ENCODE measurements at places on chromosomes 2 and 18.
A peak's percentile ranks its signal among the peaks of the same experiment; 100 is the strongest.

GRCh38 chr2:15626126-15626525 is 34.5 kb downstream of the DDX1 start:
- DNase-seq = no peak

- peak; percentile 58 for DNase-seq
Measured at GRCh38 chr2:239326831-239327535, 73.8 kb downstream of the HDAC4 start.

- DNase-seq = no peak
Measured at GRCh38 chr2:113124984-113125855, 2.2 kb upstream of the IL1RN start.

- DNase-seq = peak; percentile 19
Measured at GRCh38 chr2:196453613-196454047, 185.9 kb upstream of the CCDC150 start.

DNA sequence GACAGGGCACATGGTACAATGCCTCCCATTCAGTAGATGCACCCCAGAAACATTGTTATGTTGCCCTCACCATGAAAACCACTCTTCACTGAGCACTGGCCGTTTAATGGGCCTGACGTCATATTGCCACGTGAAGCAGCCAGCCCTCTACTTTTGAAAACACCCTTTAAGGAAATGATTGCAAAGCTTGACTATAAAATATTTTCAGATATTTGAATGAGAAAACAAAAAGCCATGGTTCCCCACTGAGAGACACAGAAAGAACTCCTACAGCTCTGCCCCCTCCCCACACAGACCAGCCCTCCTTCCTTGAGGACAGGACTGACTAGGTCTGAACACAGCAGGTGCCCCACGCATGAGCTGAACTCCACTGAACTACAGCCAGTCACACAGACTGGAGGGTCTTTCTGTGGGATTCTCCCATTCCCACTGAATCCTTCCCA is 349.1 kb downstream of the ANAPC1 start:
- no peak for DNase-seq

DNA sequence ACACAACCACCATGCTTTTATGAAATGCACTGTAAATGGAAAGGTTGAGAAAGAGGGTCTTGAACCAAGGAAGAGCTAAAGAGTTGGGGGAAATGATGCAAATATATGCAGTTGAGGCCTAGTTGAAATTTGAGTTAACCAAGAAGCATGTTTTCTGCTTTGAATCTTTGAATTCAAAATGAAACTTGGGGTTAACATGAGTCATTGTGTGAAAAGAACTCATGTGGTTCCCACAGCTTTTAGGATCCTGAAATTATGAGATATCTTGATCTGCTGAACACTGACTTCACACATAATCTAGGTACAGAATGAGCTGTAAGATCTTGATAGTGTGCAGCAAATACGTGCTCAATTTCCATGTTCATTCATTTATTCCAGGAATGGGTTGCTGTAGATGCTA is 422.9 kb upstream of the TRIB2 start:
- no peak for DNase-seq

- DNase-seq = no peak
Measured at GRCh38 chr2:58664523-58665151, 423.5 kb upstream of the FANCL start.

DNA sequence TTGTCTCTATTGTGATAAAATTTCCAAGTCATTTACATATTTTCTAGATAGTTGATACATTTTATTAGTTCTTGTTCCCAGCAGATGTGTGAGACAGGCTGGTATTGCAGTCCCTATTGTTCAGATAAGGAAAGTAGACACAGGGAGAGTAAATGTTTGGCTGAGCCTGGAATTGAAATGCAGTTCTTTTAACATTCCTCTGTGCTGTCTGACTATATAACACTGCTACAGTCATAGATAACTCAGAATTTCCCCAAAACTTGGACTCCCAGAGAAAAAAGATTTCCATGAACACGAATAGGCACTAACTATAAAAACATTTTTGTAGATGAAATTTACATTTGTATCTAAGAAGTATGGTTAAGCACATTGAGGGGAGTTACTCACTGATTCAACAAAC is 71.4 kb downstream of the PLCL1 start:
- no peak for DNase-seq

- DNase-seq = no peak
Measured at GRCh38 chr2:203756161-203756560, 49.7 kb downstream of the CD28 start.

GRCh38 chr2:227411320-227411989 is 23.7 kb upstream of the SCYGR1 start:
- peak; percentile 29 for DNase-seq

- DNase-seq = no peak
Measured at GRCh38 chr2:187081461-187081860, 232.5 kb upstream of the ZSWIM2 start.

- DNase-seq = no peak
Measured at GRCh38 chr2:19131871-19132270, 226.6 kb downstream of the OSR1 start.

DNA sequence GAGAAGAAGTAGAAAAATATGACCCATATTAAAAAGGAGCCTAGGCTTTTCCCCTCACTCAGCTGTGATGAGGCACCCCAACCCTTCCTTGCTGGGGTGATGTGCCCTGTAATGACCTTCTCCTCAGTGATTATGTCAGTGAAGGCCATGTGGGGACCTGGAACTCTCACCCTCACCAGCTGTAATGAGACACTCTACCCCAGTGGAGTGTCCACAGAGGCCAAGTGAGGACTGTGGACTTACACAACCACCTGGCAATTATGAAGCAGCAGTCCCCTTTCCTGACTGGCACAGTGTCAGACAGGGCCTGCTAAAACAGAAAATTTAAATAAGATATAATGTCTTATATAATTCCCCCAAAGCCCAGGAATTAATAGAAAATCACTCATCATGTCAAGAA is 54.2 kb downstream of the SEMA4F start:
- DNase-seq = no peak

DNA sequence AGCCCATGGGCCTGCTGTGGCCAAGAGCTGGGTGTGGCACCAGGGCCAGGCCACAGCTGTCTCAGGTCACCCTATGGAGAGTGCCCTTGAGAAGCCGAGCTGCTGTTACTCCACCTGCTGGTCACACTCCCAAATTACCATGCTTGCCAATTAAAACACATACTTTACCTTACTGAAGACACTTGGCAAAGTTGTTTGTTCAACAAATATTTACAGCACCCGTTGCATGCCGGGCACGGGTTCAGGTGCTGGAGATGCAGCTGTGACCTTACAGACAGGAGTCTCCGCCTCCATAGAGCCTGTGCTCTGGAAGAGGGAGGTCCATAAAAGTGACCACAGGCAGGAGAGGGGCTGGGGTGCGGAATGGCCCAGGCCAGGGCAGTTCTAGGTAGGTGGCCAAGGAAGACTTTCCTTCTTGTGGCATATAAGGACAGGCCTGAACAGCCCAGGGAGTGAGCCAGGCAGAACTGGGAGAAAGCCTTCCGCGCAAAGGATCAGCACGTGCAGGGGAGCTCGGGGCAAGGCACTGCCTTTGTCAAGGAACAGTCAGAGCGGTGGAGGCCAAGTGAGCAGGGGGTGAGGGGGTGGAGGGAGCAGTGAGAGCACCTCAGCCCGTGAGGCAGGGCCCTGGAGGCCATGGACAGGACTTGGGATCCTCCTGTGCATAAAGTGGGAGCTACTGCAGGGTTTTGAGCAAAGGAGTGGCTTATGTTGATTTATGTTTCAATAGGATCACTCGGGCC is 23.6 kb upstream of the RBM44 start:
- peak; percentile 21 for DNase-seq

- DNase-seq = no peak
Measured at GRCh38 chr2:177501186-177501585, 108.6 kb downstream of the AGPS start.

All from activated T-cell treated with anti-CD3 and anti-CD28 coated beads for 4 hours (primary cell).